ENCODE measurements at places on chromosomes 1 and 21. TPM values are rescaled to one million over a fixed set of nuclear protein-coding genes. Genes with fewer than 3 reads are reported as not detected.

DNA sequence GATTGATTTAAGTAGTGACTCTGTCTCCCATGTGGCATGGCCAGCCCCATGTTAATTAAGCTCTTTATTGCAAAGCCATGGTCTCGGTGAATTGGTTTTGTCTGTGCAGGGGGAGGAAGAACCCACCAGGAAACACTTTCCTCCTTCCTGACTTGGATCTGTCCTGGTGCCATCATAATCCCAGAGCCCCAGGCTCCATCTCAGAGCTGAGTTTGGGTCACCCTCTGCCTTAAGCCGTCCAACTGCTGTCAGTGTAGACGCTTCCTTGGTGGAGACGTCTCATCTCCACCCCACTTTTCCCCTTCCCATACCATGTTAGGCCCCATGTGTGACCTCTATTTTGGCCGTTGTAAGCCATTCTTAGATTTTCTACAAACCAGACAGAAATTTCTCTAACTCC is 36.0 kb upstream of the COL6A2 start:
- no peak overlapping the region for H3K27ac ChIP-seq
- no peak overlapping the region for H3K4me3 ChIP-seq
- DNase-seq = no peak
- peaks cover 14% of the 10 kb centered on the region for H3K4me1 ChIP-seq
- no peaks in the 10 kb centered on the region for H3K36me3 ChIP-seq

- H3K4me3 ChIP-seq = no peak overlapping the region
- H3K36me3 ChIP-seq = no peaks in the 10 kb centered on the region
- H3K4me1 ChIP-seq = no peaks in the 10 kb centered on the region
- peaks cover 6% of the 10 kb centered on the region for H3K27me3 ChIP-seq
Measured at GRCh38 chr1:7534061-7534825, 236.9 kb upstream of the VAMP3 start.

- no peaks in the 10 kb centered on the region for H3K4me1 ChIP-seq
- no peak for DNase-seq
- H3K27me3 ChIP-seq = no peaks in the 10 kb centered on the region
- H3K36me3 ChIP-seq = no peaks in the 10 kb centered on the region
- H3K27ac ChIP-seq = no peak overlapping the region
- H3K4me3 ChIP-seq = no peak overlapping the region
Measured at GRCh38 chr1:223269006-223269405, 95.0 kb downstream of the SUSD4 start.

DNA sequence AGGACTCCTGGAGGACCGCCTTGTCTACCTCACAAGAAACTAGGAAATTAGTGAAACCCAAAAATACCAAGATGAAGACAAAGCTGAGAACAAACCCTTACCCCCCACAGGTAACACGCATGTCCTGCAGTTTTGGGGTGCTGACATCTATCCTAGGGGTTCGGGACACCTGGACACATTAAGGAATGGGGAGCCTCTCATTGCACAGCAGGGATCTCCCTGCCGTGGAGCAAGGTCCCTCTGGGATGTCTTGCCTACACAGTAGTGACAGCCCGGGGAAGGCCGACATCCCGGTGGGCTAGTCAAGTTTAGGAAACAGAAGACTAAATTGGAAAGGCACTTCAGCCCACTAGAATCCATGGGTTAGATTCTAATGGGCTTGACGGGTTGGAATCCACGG is 44.5 kb downstream of the SIM2 start:
- no peak overlapping the region for H3K4me3 ChIP-seq
- H3K36me3 ChIP-seq = no peaks in the 10 kb centered on the region
- no peak for DNase-seq
- peaks cover 12% of the 10 kb centered on the region for H3K4me1 ChIP-seq
- H3K27me3 ChIP-seq = peaks cover 6% of the 10 kb centered on the region

DNA sequence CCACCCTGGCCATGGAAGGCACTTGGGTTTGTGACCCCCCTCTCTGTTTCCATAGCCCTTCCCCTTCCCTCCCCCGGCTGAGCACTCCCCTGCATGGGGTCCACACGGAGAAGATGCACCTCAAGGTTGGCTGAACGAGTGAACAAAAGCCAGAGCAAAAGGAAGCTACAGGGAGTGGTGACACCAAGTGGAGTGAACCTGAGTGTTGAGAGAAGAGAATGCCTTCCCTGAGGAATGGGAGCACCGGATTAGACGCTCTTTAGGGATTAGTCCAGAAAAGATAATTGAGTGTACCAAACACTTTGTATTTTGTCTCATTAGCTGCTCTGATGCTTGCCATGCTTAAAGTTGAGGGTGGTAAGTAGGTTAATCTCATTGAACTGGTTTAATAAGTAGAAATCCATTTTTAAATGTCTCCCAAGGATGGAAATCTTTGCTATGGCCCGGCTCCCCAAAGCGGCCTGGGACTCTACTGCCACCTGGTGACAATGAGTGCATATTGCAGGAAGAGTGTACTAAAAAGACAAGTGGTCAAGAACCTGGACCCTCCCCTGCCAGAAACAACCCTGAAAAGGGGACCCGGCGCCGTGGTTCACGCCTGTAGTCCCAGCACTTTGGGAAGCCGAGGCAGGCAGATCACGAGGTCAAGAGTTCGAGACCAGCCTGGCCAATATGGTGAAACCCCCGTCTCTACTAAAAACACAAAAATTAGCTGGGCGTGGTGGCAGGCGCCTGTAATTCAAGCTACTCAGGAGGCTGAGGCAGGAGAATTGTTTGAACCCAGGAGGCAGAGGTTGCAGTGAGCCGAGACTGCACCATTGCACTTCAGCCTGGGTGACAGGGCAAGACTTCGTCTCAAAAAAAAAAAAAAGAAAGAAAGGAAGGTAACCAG is 150.6 kb upstream of the ZC3H12A start:
- H3K4me1 ChIP-seq = no peaks in the 10 kb centered on the region
- H3K4me3 ChIP-seq = no peak overlapping the region
- no peak for DNase-seq
- H3K27me3 ChIP-seq = no peaks in the 10 kb centered on the region
- H3K36me3 ChIP-seq = no peaks in the 10 kb centered on the region

DNA sequence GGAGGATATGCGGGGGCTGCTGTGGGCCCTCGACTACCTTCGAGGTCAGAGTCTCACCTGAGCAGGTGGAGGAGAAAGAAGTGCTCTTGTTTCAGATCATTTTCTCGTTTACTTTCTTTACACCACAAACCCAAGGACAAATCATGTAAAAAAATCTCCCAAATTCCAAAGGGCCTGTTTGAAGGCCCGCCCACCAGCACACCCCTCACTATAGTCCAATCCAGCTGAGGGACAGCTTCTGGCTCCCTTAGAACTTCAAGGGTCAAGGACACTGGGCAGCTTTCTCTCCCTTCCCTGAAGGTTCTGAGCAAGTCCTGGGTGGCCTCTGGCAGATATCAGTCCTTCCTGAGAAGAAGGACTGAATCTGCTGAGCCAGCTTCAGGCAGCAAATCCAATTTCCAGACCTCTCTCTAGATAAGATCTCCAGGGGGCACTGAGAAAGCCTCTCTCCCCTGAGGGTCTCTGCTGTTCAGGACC is 5.5 kb downstream of the STK40 start:
- H3K4me3 ChIP-seq = no peak overlapping the region
- H3K36me3 ChIP-seq = no peaks in the 10 kb centered on the region
- H3K27me3 ChIP-seq = no peaks in the 10 kb centered on the region
- peaks cover 5% of the 10 kb centered on the region for H3K4me1 ChIP-seq
- no peak overlapping the region for H3K27ac ChIP-seq
- DNase-seq = no peak

GRCh38 chr21:25370311-25370744 is 237.0 kb downstream of the MRPL39 start:
- no peaks in the 10 kb centered on the region for H3K27me3 ChIP-seq
- peak; percentile 83 for DNase-seq
- no peaks in the 10 kb centered on the region for H3K36me3 ChIP-seq
- no peak overlapping the region for H3K4me3 ChIP-seq
- no peak overlapping the region for H3K27ac ChIP-seq
- peaks cover 20% of the 10 kb centered on the region for H3K4me1 ChIP-seq

Gene VCAM1
- 8.0 TPM for total RNA-seq

Gene HSD11B1
- total RNA-seq = 6.5 TPM

Gene SERPINC1
- total RNA-seq = not detected
